ENCODE measurements at places on chromosomes 1 and 21.
A peak's percentile ranks its signal among the peaks of the same experiment; 100 is the strongest.

GRCh38 chr1:157961805-157962762, 31.4 kb upstream of the KIRREL1 start:
- DNase-seq = peak; percentile 32

GRCh38 chr1:63931468-63931867, 157.7 kb downstream of the ROR1 start:
- no peak for DNase-seq

- DNase-seq = peak; percentile 15
These were observed 695 bp upstream of the NTPCR start for GRCh38 chr1:232949636-232950196.

- no peak for DNase-seq
These were observed 4.2 kb downstream of the NPR1 start for GRCh38 chr1:153682730-153683129.

GRCh38 chr1:212254853-212255363, 30.3 kb upstream of the PPP2R5A start:
- DNase-seq = no peak

GRCh38 chr1:27592931-27593677, 10.8 kb downstream of the AHDC1 start:
- DNase-seq = no peak

GRCh38 chr1:151831605-151832004, at the start of gene RORC:
RORC (minus strand) TSS chr1:151831802; CDS start chr1:151831764, 38 bp downstream.
- peak; percentile 10 for DNase-seq

DNA sequence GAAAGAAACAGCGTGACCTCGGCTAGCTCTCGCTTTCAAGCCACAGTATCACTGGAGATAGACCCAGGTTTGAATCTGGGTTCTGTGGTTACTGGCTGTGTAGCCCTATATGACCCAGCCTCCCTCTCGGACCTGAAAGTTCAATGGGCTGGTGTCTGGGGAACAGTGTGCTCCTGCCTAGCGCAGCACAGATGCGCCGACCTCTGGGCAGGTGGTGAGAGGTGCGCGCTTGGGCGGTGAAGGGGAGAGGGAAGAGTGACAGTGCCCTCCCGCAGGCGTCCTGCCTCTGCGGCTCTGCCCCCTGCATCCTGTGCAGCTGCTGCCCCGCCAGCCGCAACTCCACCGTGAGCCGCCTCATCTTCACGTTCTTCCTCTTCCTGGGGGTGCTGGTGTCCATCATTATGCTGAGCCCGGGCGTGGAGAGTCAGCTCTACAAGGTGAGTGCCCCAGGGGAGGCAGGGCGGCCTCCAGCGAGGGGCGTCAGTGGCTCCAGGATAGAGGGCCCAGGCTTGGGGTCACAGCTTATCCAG, 10.5 kb downstream of the SERINC2 start:
- DNase-seq = peak; percentile 64

- DNase-seq = peak; percentile 91
These were observed at the start of gene KCTD3 for GRCh38 chr1:215566556-215567490. KCTD3 (plus strand) TSS chr1:215567304; CDS start chr1:215567686, 382 bp downstream.

DNA sequence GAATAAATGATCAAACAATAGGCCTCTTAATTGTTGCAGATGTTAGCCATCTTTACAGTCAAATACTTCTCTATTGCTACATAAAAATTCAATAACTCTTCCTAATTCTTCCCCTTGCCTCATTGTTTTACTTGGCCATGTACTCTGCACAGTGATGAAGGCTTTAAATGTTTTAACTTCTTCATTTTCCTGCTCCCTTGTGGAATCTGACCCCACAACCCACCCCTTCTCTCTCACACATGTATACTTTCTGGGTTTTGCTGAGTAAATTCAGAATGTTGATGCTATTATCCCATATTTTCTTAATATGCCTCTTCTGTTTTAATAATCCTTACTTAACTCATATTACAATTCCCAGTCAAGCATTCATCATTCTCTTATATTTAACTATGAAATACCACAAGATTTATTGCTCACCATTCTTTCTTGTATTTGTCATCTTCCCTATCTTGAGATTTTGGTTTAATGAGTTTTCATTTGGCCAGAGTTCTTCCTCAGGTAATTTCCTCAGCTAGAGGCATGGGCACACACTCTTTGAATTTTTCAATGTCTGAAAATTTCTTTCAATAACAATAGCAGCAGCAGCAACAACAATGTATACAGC, 327.8 kb upstream of the USP24 start:
- no peak for DNase-seq

- no peak for DNase-seq
These were observed 1.8 kb downstream of the ARNT start for GRCh38 chr1:150874455-150875196.

DNA sequence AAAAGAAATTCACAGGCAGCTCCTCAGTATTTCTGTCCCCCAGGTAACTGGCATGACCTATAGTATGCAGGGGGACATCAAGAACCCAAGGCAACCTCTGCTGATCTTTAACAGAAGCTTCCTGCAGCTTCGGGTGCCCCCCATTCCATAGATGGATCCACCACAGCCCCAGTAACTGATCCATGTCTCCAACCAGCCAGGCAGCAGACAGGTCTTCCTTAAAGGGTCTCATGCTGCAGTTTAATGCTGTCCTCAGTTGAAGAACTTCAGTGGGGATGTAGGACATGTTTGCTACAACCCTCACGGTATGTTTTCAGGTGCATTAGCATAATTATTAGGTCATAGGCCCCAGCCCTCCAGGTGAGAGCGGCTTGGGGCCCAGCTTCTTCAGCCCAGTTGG, 90.9 kb upstream of the OLIG2 start:
- DNase-seq = no peak

DNA sequence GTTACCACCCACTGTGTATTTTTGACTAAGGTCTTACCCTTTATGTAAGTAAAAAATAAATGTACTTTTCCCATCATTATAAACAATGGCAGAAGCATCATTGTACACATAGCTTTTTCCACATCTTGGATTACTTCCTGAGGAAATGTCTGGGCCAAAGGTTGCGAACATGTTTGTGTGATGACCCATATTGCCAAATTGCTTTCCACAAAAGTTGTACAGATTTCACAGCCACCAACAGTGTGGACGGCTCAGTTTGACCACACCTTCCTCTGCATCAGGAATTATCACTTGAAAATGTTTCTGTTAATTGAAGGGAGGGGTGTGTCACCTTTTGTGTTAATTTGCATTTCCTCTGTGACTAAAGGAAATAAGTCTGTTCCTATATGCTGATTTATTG, 25.7 kb downstream of the AKNAD1 start:
- no peak for DNase-seq

DNA sequence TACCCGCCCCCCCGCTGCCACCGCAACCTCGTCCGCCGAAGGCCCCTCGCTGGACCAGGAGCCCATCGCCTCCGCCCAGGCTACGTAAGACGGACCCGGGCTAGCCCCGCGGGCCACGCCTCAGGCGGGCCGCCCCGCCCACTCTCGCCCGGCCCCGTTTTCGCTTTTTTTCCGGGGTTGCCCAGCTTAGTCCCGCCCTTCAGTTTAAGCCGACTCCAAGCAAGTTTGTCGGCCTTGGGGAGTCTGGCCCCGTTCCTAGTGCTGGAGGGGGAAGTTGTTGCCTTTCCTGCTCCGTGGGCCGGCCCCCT, 3.0 kb downstream of the RUSC1 start:
- peak; percentile 89 for DNase-seq

GRCh38 chr1:223815020-223815853, 30.5 kb downstream of the TP53BP2 start:
- no peak for DNase-seq

DNA sequence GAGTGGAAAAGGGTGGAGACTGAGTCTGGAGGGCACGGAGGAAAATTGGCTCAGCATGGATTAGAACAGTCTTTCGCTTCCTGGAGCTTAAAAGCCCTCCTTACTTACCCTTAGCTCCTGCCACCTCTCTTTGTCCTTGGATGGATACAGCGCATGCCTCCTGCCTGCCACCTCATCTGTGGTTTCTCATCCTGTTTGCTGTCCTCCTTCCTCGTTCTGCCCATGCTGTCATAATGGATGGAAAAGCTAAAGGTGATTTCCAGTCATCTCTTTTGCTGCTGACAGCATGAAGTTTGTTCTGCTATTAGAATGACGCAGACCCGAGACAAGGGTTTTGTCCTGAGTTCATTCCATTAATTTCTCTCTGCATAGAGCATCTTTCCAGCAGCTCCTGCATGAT, 425.9 kb downstream of the KIF26B start:
- no peak for DNase-seq

Data from NCI-H69 (cell line).